ENCODE measurements at places on chromosomes 7 and 10. TPM values are rescaled to one million over a fixed set of nuclear protein-coding genes. Genes with fewer than 3 reads are reported as not detected.

ACTA2 gene
- total RNA-seq: 24.1 TPM

CCL24 gene
- total RNA-seq: not detected

CACNB2 gene
- not detected for total RNA-seq

HMX3 gene
- total RNA-seq: not detected

COL26A1 gene
- 0.62 TPM for total RNA-seq
